Stimulated activated CD8-positive, alpha-beta memory T cell treated with anti-CD3 and anti-CD28 coated beads, Interleukin-7, amount 100 ng/mL, for 24 hours (primary cell): ENCODE measurements at places on chromosomes 4 and X.

DNA sequence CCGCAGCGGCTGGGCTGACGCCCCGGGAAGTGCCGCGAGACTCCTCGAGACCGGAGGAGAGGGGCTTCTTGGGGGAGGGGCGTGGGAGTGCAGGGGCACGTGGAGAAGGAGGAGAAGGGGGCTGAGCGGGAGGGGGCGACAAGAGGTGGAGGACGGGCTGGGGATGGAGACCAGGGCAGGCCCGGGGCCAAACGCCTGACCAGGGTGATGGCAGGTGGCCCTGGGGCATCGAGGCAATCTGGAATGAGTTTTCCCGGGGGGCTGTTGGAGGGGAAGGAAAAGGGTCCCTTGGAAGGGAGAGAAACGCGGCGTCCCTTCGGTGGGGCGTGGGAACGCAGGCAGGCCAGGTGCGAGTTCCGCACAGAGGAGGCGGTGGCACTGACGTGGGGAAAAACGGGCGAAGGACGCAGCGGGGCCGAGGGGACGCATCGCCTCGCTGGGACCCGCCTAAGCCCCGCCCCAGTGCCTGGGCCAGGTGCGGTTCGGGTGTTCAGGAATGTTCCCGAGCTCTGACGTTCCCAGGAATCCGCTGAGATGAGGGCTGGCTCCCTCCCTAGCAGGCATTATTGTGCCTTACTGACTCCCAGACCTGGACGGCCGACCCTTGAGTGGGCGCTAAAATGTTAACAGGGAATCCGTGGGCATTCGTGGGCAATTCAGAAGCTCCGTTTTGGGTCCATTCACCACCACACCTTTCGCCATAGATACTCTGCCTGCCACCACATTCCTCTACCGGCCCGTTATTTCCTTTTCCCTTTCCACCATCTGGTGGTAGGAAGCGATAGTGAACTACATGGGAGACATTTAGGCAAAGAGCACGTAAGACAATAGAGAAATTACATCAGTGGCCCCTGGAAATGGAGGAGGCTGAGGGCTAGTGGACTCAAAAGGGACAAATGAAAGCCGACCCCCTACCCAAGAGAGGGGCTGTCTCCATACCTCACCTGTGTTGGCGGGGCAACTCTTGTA is 795 bp upstream of the SH3KBP1 start:
- DNase-seq: no peak

DNA sequence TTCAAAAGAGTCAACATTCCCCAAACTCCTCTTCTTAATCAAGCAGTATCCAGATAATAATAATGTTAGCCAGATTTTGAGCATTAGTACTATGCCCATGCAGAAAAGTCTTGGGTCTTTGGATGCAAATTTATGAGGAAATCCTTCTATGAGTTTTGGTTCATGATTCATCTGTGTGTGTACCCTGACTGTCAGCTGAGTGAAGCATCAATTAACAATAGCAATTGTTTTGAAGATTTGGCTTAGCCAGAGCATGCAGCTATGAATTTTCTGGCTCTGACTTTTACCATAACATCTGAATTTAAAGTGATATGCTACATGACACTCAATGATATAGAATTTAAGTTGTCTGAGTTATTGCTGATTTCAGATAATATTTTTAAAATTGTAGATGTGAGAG is 145.8 kb downstream of the KLHL4 start:
- no peak for DNase-seq

- DNase-seq: no peak
Measured at GRCh38 chr4:11881364-11881763, 452.7 kb upstream of the HS3ST1 start.

GRCh38 chrX:20217271-20217670 is 49.4 kb downstream of the RPS6KA3 start:
- DNase-seq: no peak

GRCh38 chrX:119069128-119069527 is 3.7 kb upstream of the CT47C1 start:
- DNase-seq: no peak

DNA sequence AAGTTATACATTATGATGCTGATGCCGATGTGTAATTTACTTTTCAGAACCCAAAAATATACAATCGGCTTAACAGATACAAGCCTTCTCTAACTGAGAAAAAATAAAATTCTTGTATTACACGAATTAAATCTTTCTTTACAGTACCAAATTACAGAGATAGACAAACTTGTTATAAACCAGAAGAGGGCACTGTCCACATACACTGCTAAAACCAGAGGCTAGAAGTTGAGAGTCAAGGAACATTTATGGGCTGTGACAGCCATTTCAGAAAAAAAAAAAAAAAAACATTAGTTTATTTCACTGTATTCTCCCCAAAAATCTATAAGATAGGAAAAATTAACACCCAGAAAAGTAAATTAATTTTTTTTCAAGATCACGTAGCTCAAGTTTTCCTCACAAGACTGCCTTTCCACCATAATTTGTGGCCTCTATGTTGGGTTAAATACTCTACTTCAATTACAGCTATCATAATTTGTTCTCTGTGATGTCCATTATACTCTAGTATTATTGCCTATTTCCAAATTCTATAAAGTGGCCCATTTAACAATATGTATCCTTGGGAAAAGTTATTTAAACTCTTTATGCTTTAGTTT is 12.0 kb downstream of the EREG start:
- DNase-seq: no peak

DNA sequence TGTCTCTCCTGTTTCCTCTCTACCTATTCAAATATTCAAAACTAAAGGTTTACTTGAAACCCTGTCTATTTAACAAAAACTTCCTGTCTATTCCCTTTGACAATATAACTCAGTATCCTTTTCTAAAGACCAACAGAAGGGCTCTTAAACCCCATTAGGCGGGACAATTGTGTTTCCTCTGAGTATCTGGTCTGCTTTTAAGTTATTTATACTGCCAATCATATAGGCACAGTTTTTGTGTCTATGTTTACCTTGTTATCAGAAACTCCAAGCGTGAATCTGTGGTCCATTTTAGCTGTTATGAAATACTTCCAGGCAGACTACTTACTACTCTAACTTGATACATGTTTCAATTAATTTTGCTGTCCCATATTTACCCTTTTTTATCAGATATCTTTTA is 350.0 kb upstream of the CTSO start:
- no peak for DNase-seq

GRCh38 chrX:154840856-154841255 is 6.4 kb upstream of the SMIM9 start:
- DNase-seq: no peak

DNA sequence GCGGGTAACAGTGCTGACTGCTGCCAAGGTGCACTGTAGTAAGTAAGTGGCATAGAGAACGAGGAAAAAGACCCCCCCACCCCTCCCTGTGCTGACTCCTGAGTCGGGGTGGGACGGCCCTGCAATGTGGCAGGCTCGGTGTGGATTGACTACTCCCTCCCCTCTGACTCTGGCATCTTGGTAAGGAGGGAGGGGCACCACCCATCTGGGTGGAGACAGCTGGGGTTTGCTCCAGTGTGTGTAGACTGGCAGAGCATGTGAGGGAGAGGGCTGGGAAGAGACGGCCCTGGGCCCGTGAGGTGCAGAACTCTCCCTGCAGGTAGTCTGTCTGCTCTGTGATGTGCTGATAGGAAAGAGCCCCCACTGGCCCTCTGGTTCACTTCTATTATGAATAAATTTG is 31.0 kb downstream of the NSG1 start:
- no peak for DNase-seq

DNA sequence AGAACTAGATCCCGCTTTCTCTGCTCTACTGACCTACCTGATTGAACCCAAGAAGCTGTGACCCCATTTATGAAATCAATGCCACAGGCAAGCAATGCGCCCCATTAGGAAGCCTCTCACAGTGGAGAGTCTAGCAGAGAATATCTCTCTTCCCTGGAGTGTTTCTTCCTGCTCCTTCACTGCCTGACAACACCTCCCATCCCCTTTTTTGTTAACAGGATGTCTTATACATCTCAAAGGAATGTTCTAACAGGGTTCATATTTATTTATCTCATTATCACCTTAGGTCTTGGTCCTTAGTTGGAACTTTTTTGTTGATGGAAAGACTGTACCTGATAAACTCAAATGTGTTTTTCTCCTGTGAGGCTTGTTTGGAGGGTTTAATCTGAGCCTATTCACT is 35.5 kb downstream of the SLIT2 start:
- DNase-seq: no peak

DNA sequence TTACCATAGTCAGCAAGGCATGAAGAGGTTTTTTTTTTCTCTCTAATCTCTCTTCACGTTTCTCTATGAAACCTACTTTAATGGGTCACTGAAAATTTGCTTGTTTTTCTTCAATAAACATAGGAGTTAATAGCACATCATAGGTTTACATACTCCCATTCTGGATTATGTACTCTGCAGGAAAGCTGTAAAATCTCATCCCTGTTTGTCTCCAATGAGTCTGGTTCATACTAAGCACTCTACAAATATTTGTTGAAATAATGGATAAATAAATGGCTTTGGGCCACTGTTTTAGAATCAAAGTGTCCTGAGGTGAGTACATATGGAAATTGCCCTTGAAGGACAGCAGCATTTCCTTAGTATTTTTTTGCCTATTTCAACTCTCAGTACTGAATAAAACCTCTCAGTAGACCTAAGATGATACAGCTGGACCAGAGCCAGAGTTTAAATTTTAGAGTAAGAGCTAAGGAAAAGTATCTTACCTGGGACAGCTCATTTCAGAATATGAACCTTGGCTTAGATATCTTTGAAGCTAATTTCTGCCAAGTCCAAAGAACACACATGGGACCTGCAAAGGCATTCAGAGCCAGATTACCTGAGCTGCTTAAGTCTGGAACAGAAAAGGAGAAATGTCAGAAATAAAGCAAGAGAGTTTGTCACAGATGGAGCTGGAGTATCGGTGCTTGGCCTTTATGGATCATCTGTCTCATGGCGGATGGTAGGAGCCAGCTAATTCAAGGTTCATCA is 34.4 kb downstream of the PF4 start:
- DNase-seq: no peak

DNA sequence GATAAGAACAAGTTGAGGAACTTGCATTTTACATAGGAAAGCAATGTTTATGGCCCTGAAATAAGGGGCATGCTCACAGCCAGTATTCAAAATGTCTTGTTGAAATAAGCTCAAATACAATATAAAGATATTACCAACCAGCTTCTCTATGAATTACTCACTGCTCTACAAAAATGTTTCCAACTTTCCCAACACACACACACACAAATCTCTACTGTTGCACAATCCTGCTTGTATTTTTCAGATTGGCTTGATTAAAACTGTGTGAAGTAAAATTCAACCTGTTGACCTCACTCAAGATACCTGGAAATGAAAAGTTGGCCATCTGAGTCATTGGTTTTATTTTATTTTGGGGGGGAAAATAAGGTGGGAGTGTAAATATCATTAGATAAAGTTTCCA is 128.6 kb downstream of the CHIC2 start:
- DNase-seq: no peak

GRCh38 chr4:74896595-74896994 is 36.3 kb upstream of the PARM1 start:
- DNase-seq: no peak

DNA sequence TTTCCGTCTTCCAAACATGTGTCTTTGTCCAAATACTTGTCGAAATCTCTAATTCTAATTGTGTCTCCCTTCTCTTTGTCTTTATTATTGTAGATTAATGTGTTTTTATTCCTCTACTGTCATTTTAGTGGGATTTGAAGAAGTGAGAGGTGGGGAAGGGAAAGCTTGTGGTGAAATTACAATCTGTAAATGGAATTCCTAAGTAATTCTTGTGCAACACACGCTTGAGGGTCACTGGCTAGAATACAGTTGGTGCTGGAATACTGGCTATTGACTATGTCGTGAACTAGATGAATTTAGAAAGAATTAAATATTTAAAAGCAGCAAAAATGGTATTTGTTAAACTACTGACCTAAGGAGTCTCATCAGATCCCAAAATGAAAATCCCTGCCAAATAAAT is 10.7 kb upstream of the FNIP2 start:
- no peak for DNase-seq
